ENCODE measurements at places on chromosomes 1 and 21. TPM values are rescaled to one million over a fixed set of nuclear protein-coding genes. Genes with fewer than 3 reads are reported as not detected.

CBS gene
- total RNA-seq: 57.6 TPM

KIAA1614 gene
- 2.8 TPM for total RNA-seq

TBX15 gene
- 5.7 TPM for total RNA-seq

SELENOF gene
- 316 TPM for total RNA-seq

GRCh38 chr1:164726235-164726634, 167.3 kb downstream of the PBX1 start:
- DNase-seq: peak; percentile 95

- no peak for DNase-seq
Observed at GRCh38 chr1:96524100-96524499, 197.5 kb upstream of the PTBP2 start.

DNA sequence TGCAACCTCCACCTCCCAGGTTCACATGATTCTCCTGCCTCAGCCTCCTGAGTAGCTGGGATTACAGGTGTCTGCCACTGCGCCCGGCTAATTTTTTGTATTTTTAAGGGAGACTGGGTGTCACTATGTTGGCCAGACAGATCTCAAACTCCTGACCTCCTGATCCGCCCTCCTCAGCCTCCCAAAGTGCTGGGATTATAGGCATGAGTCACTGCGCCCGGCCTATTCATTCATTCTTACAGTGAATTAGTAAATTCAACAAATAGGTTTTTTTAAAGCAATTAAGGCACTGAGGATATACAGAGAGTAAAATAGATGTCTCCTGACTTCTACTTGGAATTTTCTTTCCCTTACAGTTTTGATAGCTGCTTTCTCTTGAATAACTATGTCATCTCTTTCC, 43.5 kb downstream of the CDC42 start:
- no peak for DNase-seq

DNA sequence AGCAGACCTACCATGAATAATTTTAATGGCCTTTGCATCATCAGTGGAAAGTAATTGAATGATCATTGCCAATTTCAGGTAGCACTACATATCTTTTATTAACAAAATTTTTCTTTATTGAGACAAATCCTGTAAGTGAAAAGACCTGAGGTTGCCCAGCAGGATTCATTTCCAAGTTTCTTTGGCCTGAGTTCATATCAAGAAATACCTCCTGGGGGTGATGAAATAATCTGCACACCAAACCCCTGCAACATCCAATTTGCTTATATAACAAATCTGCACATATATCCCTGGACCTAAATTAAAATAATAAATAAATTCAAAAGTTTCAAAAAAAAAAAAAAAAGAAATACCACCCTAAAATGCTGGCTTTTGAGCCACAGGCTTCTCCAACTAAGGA, 27.3 kb upstream of the ZNF281 start:
- DNase-seq: no peak

DNA sequence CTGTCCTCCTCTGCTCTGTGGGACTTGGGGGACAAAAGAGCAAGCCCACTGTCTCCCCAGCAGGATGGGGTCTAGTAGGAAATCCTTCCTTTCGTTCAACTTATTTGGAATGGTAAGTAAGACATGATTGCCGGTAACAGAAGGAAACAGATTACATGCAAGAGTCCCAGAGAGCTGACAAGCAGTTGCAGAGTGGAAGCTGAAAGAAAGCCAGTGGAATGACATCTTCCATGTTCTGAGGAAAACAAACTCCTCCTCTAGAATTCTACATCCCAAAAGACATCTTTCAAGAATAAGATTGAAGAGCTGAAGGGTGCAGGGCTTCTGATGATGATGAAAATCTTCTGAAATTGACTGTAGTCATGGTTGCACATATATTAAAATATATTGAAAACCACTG, 619.4 kb downstream of the KIF26B start:
- DNase-seq: no peak

GRCh38 chr1:225655509-225656258, 2.8 kb upstream of the ENAH start:
- DNase-seq: peak; percentile 96

- no peak for DNase-seq
Observed at GRCh38 chr1:226565476-226565875, 16.9 kb downstream of the STUM start.

DNA sequence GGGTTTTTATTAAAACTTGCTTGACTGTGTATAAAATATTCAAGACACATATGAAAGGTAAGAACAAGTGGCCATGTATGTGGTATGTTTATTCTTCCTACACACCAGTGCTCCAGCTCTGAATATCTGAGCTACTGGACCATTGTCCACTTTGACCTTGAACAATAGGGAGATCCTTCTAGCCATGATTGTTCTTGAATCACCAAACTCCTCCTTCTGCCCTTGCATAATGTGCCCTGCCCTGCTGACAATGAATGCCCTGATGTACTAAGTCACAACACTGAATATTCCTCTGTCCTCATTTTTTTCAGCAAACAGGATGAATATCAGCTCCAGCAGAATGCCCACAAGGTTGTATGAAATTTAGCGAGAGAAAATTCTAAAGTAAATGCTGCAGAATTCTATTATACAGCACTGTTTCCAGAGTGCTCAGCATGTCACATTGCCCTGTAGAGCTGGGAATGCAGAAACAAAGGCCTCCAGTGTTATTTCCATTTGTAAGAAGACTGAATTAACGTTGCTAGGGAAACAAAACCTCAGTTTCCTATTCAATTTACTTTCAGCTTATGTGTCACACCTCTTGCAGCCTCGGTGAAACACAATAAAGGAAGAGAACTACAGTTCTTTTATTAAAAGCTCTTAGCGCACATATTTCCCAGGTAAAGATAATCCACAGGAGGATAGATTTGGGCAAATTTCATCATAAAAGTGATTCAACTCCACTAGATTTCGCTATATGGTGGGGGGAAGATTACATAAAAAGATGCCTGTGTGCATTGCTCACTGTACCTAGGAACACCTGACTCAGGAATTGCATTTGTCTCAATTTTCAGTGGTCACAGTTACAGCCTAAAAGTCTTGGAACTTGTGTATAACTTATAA, 187.4 kb upstream of the ATP1B1 start:
- DNase-seq: no peak

DNA sequence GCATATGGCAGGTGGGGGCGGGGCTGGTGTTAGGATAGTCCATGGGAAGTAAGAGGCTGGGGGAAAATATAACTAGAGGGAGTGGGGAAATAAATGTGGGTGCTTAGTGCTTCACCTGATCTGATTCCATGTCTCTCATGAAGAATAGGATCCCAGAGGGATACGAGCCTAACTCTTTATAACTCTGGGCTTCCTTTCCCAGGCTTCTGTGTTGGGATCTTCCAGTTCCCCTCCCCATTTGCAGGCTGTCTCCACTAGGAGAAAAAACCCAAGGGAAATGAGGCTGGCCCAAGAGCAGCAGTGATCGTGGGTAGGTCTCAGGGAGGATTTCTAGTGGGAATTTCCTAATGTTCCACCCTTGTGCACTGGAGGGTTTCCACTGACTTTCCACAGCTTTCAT, 1.6 kb downstream of the KCNJ9 start:
- DNase-seq: no peak

DNA sequence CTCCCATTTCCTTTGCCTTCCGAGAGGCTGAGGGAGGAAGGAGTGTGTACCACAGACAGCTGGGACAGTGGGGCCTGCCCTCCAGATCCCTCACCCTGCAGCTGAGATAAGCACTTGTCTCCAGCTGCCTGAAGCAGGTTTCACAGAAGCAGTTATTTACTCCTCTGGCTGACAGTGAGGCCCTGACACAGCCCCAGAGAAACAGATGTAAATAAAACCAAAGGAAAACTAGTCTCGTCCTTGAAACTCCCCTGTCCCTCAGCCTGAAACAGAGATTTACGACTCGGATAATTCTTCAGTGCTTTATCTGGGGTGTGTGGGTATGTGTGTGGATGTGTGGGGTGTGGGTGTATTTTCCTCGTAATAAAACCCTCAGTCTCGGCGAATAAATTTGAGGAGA, 181.1 kb downstream of the IGSF21 start:
- DNase-seq: no peak

DNA sequence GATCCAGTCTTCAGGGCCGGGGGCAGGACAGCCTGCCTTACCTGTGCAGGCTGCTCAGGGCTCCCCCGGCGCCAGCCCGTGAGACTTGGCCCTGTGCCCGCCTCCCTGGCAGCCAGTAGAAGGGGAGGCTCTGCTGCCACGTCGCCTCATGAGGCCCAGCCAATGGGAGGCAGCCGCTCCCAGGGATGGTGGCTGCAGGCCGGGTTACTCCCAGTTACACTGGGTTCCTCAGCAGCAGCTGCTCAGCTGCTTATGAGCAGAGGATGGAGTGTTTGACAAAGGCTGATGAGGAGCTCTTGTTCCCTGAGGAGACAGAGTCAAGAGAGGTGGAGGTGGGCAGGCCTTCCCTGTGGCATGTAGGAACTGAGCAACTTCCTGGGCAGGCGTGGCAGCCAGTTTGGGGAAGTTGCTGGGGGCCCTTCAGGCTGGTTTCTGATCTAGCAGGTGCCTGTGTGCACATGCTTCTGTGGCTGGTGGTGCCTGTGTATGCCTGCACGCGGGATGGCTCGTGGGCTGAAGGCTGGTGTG, 5.5 kb downstream of the MFSD2A start:
- no peak for DNase-seq

GRCh38 chr1:181239086-181239485, 150.6 kb downstream of the IER5 start:
- DNase-seq: no peak

Data from HFFc6 (cell line).